Epithelial cell of alveolus of lung (primary cell): ENCODE measurements at places on chromosomes 2 and 18. TPM values are rescaled to one million over a fixed set of nuclear protein-coding genes. Genes with fewer than 3 reads are reported as not detected.

OSBPL6 gene
- total RNA-seq, result 2.9 and 11.2 TPM in 2 replicates

TMEM178A gene
- total RNA-seq, result 0.39 and 1.8 TPM in 2 replicates

ZSWIM2 gene
- not detected in 2 replicates for total RNA-seq

TMEFF2 gene
- total RNA-seq, result 0.96 and 1.6 TPM in 2 replicates

GDF7 gene
- not detected in 2 replicates for total RNA-seq

NEURL3 gene
- 0.13 TPM in 1 of 2 replicates, not detected in the other for total RNA-seq

ELOA2 gene
- not detected in 2 replicates for total RNA-seq

HTR2B gene
- total RNA-seq, result 0.08 TPM in 1 of 2 replicates, not detected in the other

SPR gene
- 12.8 and 14.0 TPM in 2 replicates for total RNA-seq

ATF2 gene
- 23.8 and 34.9 TPM in 2 replicates for total RNA-seq

OXER1 gene
- total RNA-seq, result 0.13 and 0.32 TPM in 2 replicates
